ENCODE measurements at places on chromosomes 5 and 9.

- H3K36me3 ChIP-seq: no peaks in the 10 kb centered on the region
- DNase-seq: no peak
- no peaks in the 10 kb centered on the region for H3K4me1 ChIP-seq
- H3K4me3 ChIP-seq: no peak overlapping the region
- H3K27me3 ChIP-seq: peaks cover 11% of the 10 kb centered on the region
- no peak overlapping the region for H3K27ac ChIP-seq
These were observed 115.5 kb upstream of the RANBP3L start for GRCh38 chr5:36417221-36417620.

GRCh38 chr5:92353107-92354030 is 970.3 kb upstream of the ARRDC3 start:
- peaks cover 3% of the 10 kb centered on the region for H3K27me3 ChIP-seq
- no peak overlapping the region for H3K27ac ChIP-seq
- DNase-seq: no peak
- no peaks in the 10 kb centered on the region for H3K4me1 ChIP-seq

DNA sequence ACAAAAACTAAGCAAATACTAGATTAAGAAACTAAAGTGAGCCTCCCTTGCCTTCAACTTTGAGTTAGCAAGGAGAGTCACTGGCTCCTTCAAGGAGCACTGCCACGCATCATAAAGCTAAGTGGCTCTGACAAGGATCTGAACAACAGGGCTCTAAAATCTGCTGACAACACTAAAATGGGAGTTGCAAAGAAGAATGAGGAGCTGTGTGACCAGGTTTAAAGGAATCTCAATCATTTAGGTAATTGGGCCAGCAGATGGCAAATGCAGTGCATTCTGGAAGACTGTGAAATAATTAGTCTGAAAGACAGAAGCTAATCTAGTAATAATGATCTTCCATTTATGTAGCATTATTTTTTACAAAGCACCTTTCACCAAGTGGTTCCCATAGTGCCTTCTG is 297.0 kb upstream of the TAS2R1 start:
- H3K27ac ChIP-seq: no peak overlapping the region
- H3K4me1 ChIP-seq: peaks cover 45% of the 10 kb centered on the region
- peaks cover 2% of the 10 kb centered on the region for H3K27me3 ChIP-seq
- H3K36me3 ChIP-seq: peaks cover 15% of the 10 kb centered on the region
- no peak for DNase-seq

GRCh38 chr5:55480781-55481180 is 54.0 kb downstream of the PLPP1 start:
- H3K27me3 ChIP-seq: no peaks in the 10 kb centered on the region
- H3K4me3 ChIP-seq: no peak overlapping the region
- H3K4me1 ChIP-seq: peaks cover 11% of the 10 kb centered on the region
- H3K27ac ChIP-seq: no peak overlapping the region
- no peak for DNase-seq
- no peaks in the 10 kb centered on the region for H3K36me3 ChIP-seq

GRCh38 chr5:87020099-87020934 is 247.4 kb upstream of the RASA1 start:
- peaks cover 8% of the 10 kb centered on the region for H3K27me3 ChIP-seq
- peak; percentile 26 for DNase-seq
- H3K36me3 ChIP-seq: peaks cover 7% of the 10 kb centered on the region
- peak overlapping the region; percentile 53 for H3K4me3 ChIP-seq
- H3K4me1 ChIP-seq: peaks cover 20% of the 10 kb centered on the region

DNA sequence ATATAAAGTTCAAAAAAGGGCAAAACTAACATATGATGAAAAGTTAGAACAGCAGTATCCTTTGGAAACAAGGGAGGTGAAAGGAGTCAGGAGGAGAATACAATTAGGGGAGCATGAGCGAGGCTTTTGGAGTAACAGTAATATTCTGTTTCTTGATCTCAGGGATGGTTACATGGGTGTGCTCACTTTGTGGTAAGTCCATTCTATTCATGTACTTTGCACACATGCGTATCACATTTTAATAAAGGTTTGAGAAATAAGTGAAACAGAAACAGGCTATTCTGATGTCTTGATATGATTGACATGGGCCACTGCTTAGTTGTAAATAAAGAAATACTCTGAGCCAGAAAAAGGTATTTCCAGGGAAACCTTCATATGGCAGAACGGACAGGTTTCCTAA is 208.8 kb downstream of the SPOCK1 start:
- no peak for DNase-seq
- peaks cover 27% of the 10 kb centered on the region for H3K4me1 ChIP-seq
- peaks cover 19% of the 10 kb centered on the region for H3K27me3 ChIP-seq
- no peak overlapping the region for H3K4me3 ChIP-seq
- H3K36me3 ChIP-seq: no peaks in the 10 kb centered on the region

DNA sequence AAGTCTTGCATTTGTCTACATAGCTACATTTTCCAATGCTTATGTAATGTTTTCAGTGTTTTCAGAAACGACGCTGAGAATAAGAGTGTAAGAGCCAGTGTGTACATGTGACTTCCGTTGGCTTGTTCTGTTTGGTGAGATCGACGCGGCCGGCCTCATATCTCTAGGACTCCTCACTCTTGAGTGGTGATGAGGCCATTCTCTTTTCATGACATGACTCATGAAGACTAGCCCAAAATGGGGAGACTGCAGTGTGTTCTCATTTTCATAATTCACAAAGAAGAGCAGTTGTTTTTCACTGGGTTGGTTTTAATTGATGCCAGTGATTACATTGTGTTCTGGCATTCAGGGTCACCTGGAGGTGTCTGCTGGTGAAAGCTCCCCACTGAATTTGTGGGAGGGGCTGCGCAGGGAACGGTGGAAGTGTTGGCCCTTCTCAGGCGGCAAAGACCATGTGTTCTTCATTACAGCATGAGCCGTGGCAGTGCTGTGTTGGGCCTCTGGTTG is 131.5 kb upstream of the OTULINL start:
- no peak for DNase-seq
- peak overlapping the region; percentile 98 for H3K27ac ChIP-seq
- peaks cover 90% of the 10 kb centered on the region for H3K4me1 ChIP-seq
- H3K4me3 ChIP-seq: peak overlapping the region; percentile 45
- H3K27me3 ChIP-seq: no peaks in the 10 kb centered on the region

DNA sequence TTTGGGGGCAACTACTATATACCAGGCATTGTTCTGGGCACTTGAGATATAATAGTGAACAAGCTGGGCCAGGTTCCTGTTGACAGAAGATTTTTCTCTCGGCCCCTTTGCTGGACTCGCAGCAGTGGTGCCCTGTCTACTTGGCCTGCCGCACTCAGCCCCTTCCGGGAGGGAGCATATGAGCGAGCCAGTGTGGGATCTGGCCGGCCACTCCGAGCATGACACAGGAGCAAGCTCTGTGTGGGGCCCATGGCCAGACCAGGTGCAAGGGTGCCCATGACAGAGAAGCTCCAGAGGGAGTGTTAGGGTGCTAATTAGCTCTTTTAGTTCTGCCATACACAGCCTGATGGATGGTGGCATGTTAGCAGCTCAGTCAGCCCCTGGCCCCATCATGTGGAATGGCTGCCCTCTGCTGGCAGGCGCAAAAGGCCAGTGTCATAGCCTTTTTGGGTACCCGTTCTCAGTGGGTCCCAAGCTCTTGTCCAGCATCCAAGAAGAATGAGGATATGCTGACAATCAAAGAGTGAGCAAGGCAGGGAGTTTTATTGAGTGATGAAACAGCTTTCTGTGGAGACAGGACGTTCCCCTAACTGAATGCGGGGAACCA is 9.3 kb upstream of the KIF4B start:
- no peaks in the 10 kb centered on the region for H3K36me3 ChIP-seq
- H3K27me3 ChIP-seq: peaks cover 16% of the 10 kb centered on the region
- peak; percentile 16 for DNase-seq
- no peak overlapping the region for H3K4me3 ChIP-seq
- H3K27ac ChIP-seq: no peak overlapping the region

GRCh38 chr5:138909734-138910133 is 34.6 kb upstream of the LRRTM2 start:
- no peaks in the 10 kb centered on the region for H3K27me3 ChIP-seq
- no peak overlapping the region for H3K4me3 ChIP-seq
- peak overlapping the region; percentile 36 for H3K27ac ChIP-seq
- peaks cover 75% of the 10 kb centered on the region for H3K36me3 ChIP-seq
- no peak for DNase-seq
- H3K4me1 ChIP-seq: peaks cover 29% of the 10 kb centered on the region

GRCh38 chr9:79694676-79695400 is 123.1 kb downstream of the TLE4 start:
- no peak overlapping the region for H3K4me3 ChIP-seq
- no peak for DNase-seq
- peaks cover 3% of the 10 kb centered on the region for H3K27me3 ChIP-seq
- peaks cover 63% of the 10 kb centered on the region for H3K4me1 ChIP-seq
- H3K27ac ChIP-seq: peak overlapping the region; percentile 85

DNA sequence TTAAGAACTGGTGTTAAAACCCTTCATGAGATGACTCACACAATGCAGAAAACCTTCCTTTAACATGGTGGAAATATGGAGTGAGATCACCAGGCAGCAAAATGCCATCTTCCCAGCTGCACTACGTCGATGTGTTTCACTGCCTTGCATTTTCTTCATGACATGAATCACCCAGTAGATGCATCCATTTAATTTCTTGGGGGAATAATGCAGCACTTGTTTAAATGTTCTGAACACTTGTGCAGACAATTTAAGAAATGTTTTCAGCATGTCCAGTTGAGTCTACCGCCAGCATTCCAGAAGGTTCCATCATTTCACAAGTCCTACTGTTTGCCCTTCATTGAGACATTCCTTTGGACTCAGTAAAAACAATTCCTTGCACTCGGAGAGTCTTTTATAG is 81.6 kb downstream of the ADAMTS16 start:
- H3K4me1 ChIP-seq: peaks cover 23% of the 10 kb centered on the region
- no peak overlapping the region for H3K4me3 ChIP-seq
- no peak overlapping the region for H3K27ac ChIP-seq
- DNase-seq: no peak
- peaks cover 8% of the 10 kb centered on the region for H3K27me3 ChIP-seq
- H3K36me3 ChIP-seq: no peaks in the 10 kb centered on the region

DNA sequence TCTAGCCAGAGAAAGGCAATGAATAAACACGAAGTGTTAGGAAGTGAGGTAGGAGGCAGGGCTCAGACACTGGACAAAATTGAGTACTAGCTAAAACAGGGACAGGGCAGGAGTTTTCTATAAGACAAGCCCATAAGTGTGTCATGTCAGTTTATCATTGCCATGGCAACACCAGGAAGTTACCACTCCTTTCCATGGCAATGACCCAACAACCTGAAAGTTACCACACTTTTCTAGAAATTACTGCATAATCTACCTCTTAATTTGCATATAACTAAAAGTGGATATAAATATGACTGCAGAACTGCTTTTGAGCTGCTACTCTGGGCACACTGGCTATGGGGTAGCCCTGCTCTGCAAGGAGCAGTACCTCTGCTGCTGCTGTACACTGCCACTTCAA is 442.5 kb upstream of the COX7C start:
- H3K4me3 ChIP-seq: no peak overlapping the region
- H3K36me3 ChIP-seq: no peaks in the 10 kb centered on the region
- no peak for DNase-seq
- H3K27ac ChIP-seq: no peak overlapping the region

DNA sequence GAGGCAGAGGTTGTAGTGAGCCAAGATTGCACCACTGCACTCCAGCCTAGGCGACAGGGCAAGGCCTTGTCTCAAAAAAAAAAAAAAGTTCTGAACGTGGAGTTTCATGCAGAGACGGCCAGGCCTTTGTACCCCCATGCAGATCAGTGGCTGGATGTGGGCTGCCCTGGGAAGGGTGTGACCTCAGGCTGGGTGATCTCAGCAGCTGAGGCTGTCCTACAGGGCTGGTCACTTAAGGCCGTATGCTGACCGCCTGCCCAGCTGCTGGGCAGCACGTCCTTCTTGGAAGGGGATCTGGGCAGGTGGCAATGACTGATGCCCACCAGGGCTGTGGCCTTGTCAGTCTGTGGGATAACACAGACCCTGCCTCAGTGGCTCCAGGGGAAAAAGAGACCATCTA is 37.2 kb upstream of the GRHPR start:
- no peak overlapping the region for H3K27ac ChIP-seq
- H3K27me3 ChIP-seq: peaks cover 8% of the 10 kb centered on the region
- DNase-seq: no peak
- H3K36me3 ChIP-seq: no peaks in the 10 kb centered on the region

DNA sequence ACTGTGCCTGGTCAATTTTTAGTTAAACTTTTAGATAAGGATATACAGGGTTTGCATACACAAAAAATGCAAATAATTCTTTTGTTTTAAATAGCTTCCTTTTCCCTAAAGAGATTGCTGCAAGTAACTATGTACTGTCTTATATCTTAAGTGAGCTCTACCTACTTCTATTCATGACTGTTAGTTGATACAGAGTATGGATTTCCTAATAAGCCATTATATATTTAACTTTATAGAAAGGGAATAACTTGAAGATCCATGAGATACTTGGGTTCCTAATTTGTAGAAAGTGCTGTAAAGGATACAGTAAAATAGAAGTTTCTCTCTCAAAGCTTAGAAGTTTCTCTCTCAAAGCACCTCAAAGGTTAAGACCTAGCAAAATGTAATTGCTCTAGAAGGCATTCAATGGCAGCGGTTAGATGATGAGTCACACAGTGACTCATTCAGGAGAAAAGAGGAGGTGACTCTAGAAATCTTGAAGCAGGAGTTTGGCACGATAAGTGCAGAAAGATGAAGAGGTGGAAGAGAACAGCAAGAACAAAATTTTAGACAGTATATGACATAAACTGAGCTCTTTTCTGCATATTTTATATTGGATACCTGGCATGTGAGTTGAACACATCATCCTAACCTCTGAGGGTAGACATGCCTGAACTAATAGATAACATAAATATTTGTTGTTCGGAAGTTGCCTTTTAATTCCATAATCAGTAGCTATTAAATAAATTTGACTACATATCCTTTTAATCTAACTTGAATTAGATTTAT is 5.5 kb upstream of the DNAJC21 start:
- H3K4me1 ChIP-seq: peaks cover 2% of the 10 kb centered on the region
- H3K27me3 ChIP-seq: no peaks in the 10 kb centered on the region
- DNase-seq: no peak

DNA sequence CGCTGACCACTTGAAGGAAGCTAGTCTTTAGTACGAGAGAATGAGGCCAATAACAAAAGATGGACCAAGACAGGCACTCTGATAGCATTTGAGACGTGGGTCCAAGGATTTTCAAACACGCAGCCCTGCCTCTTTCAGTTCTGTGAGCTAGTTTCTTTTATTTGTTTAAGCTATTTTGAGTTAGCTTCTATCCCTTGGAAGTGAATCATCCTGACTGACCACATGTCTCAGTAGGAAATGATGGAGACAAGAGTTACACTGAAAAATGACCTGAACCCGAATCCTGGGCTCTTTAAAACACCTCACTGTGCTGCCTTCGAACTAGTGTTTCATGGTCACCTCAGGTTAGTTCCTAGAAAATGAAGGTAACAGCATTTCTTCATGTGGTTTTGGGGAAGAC is 9.9 kb downstream of the TEK start:
- no peak overlapping the region for H3K27ac ChIP-seq
- H3K4me1 ChIP-seq: peaks cover 12% of the 10 kb centered on the region
- H3K36me3 ChIP-seq: no peaks in the 10 kb centered on the region
- DNase-seq: no peak
- no peak overlapping the region for H3K4me3 ChIP-seq

DNA sequence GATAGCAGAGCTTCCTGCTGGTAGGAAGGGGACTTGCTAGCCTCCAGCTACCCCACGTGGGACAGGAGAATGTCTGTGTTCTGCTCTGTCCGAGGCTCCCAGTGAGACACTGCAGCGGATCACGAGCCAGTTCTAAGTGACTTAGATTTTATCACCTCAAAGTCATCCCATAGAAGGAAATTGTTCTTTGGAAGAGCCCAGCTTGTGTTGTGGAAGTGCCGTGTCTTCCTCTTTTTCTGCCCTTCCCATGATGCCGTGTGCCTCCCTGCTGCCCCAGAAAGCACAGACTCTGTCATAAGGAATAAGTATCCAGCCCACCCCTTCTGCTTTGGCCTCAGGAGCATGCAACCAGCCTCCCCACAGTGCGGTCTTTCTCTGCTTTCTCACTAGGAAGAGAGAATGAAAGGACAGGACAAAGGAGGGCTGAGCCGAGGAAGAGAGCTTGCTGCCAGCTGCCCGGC is 35.6 kb downstream of the RUFY1 start:
- H3K4me1 ChIP-seq: no peaks in the 10 kb centered on the region
- no peak for DNase-seq
- peaks cover 57% of the 10 kb centered on the region for H3K36me3 ChIP-seq

All from nephron progenitor cell (in vitro differentiated cells).